Right cardiac atrium (tissue), 5 donors: ENCODE measurements at places on chromosomes 12 and 14.

GRCh38 chr12:79108962-79109361, 244.4 kb downstream of the SYT1 start:
- DNase-seq, result no peak

- DNase-seq, result no peak
Observed at GRCh38 chr14:63747846-63748245, 20.0 kb upstream of the SGPP1 start.

DNA sequence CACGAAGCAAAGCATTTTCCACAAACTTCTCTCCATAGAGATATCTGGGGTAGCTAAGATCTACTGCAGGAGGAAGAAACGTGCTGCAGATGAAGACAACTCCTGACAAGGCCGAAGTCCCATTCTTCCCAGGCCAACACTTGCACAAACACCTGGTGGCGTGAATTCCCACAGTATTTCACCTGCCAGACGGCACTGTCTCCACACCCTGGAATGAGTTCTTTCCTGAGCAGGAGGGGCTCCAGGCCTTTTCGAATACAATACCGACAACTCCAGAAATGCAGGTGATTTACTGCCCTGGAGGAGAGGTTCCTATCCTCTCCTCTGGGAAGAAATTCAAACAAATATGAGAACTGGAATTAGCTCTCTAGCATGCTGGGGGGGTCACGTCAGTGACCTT, 179.9 kb downstream of the MON2 start:
- DNase-seq, result no peak

DNA sequence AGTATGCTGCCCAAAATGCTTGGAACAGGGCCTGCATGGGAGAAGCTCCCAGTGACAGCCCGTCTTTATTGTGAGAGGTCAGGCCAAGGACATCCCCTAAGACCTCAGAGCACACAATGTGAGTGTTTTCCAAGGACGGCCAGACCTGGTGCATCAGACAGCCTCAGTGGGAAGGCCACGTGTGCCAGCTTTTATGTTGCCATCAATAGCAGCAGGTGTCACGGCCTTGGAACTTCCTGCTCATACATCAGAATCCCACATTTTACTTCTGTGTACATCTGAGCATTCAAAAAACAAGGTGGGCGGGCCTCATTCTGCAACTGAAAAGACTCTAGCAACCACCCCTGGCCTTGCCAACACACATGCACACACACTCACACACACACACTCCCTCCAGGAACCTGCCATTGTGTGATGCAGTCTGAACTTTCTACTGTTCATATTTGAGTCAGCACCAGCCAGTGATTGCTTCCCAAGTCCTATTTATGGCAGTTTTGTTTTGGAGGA, 753.1 kb upstream of the TBX3 start:
- DNase-seq, result no peak

GRCh38 chr12:31106101-31106803, 32.6 kb downstream of the DDX11 start:
- DNase-seq, result no peak
